Adipocyte (in vitro differentiated cells): ENCODE measurements at places on chromosomes 3 and 15.

GRCh38 chr3:140597364-140597763 lies 80.5 kb upstream of the TRIM42 start:
- DNase-seq: no peak

- no peak for DNase-seq
Observed at GRCh38 chr3:72120806-72121778, 336.1 kb upstream of the PROK2 start.

DNA sequence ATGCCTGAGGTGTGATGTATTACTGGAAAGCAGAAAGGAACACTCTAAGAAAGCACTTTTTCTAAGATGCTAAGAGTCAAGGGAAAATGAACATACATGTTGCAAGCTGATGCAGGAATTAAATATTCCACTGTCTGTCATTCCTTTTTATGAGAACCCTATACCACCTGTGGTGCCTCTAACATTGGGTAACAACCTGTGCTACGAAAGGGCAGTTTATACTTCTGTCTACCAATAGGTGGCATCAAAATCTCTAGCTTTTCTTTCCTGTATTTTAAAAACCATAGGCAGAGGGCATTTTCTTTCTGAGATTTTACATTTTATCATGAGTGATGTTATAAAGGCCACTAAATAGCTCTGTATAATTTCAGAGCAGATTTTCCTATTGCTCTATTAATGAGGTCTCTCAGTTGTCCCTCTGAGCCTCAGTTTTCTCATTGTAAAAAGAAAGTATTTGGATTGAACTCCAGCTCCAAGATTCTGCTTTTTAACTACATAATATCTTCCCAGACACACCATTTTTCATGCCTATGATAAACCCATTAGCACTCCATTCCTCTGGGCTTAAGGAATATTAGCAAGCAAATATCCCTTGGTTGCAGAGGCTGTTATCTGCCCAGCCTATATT lies 3.5 kb upstream of the CPNE4 start:
- peak; percentile 73 for DNase-seq

DNA sequence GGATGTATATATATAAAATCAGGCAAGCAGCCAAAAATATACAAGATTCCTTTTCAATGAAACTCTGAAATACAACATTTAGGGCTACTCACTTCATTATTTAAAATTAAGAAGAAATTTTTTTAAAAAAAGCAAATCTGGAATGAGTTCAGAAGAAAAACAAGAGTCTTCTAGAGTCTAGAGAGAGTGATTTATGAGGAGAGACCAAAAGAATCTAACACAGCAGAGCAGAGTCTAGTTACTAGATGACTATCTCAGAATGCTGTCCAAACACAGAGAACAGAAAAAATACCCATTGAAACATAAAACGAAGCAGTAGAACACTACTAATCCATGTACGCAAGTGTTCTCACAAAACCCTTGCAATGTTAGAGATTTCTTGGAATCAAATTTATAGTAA lies 275.2 kb upstream of the CBLB start:
- DNase-seq: peak; percentile 42

DNA sequence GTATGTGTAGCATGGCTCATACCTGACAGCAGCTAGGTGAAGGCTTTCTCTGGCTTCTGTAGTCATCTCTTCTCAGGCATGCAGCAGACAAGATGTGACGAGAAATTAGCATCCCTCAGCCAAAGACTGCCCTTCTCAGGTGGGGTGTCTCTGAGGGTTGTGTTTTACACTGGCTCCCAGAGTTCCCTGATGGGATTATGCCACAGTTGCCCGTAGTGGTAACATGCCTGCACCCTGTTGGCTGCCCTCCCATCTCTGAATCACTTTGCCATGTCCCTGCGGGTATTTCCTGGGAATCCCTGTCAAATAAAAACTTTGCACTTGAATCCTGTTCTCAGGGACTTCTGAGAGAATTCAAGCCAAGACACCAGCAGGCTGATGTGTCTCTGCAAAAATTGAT lies 70.5 kb downstream of the LRTM1 start:
- DNase-seq: no peak

GRCh38 chr3:76267851-76268380 lies 482.6 kb upstream of the ZNF717 start:
- DNase-seq: no peak

DNA sequence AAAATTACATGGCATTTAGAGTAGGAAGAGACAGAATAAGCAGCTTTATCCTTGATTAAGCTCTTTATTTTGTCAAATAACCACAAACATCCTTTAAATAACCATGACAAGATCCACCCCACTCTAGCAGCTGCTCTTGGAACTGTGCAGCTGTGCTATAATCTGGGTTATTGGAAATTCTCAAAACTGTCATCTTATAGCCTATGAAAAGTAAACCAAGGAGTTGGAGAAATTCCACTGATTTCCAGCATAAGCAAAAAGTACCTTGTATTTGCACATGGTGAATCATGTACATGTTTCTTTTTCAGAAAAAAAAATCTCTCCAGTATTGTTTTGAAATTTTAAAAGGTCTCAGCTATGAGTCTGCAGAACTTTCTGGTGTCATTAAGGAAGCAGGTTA lies 88.8 kb upstream of the ABI3BP start:
- DNase-seq: peak; percentile 43

DNA sequence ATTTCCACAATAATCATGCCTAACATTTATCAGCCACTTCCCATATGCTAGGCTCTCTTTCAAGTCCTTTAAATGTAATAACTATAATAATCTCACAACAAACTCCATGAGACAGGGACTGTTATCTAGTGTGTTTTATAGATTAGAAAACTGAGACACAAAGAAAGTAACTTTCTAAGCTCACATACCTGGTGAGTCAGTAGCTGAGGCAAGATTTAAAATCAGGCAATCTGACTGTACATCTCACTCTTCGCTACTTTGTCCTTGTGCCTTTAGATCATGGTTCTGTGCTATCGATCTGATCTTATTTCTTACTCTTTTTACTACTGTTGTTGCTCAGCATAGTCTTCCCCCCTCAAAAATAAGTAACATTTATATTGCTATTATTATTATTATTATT lies 295.5 kb downstream of the LPP start:
- no peak for DNase-seq

- DNase-seq: peak; percentile 24
Observed at GRCh38 chr3:99475229-99475628, 163.2 kb upstream of the COL8A1 start.

DNA sequence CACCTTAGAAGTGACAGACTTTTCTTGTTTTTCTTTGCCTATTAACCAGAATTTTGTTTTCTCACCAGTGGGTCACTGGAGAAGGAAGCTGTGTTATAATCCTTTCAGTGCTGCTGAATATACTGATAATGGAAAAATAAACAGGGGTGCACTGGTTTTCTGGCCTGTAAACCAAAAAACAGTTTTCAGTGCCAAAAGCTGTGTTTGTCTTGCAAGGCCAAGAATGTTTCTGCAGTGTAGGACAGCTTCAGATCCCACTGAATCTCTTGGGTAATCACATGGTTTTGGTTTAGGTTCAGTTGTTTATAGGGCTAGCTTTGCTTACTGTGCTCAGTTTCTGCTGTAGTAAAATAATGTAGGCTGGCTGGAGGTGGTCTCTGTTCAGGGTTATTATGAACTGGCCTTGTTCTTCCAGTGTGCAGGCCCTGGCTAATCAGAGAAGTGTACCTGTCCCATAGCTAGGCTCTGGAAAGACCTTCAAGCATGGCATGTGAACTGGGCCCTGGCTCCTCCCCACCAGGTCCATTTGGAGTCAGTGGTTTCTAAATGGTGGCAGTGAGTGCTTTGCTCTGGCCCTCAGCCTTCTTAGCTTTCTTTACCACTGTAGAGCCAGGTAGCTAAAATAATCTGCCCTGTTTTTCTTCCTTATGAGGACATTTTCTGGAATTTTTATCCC lies 18.7 kb downstream of the PDE8A start:
- peak; percentile 72 for DNase-seq
